WERI-Rb-1 (cell line): ENCODE measurements at places on chromosomes 1 and 21.
A peak's percentile ranks its signal among the peaks of the same experiment; 100 is the strongest.

DNA sequence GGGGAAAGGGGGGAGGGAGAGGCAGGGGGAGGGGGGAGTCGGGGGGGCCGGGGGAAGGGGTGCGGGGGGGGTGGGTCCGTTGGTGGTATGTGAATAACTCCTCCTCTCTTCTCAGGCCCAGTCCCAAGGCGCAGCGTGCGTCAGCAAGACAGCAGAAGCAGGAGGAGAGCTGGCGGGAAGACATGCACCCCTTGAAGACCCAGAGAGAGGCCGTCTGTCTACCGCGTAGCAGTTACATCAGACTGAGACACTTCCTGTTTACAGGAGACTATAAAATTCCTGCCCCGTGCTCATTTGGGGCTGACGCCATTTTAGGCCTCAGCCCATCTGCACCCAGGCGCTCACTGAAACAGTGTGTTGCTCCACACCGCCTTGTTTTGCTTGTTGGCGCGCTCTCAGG lies 55.3 kb downstream of the SETD4 start:
- no peak for DNase-seq

DNA sequence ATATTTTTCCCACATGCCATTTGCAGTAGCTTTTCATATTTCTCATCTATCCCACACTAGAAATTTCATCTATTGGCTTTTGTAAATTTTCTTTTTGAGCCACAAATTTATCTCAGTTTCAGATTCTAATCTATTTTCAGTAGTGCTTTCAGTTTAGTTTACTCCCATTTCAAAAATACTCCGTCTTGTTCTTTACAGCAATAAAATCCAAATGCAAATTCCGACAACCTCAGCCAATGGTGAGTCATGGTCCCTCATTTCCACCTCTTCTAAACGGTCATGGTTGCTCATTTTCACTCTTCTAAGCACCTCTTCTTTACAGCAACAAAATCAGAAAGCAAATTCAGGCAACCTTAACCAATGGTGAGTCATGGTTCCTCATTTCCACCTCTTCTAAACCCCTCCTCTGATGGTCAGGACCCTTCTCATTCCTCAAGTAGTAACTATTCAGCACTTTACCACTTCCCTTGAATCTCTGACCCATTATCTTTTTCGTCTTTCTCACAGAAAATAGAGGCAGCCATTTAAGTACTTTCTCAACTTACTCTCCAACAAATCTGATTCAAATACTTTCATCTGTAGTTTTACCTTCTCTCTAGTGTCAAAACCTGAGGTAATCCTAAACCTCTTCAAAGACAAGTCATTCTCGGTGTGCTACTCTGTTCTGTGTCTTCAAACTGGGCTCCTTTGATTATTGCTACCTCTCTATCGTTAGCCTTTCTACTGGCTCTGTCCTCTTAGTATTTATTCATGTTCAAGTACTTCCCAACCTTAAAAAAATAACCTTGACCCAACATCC lies 34.4 kb downstream of the C21orf91 start:
- no peak for DNase-seq

- DNase-seq = peak; percentile 49
Observed at GRCh38 chr1:111593403-111594305, 25.9 kb upstream of the RAP1A start.

DNA sequence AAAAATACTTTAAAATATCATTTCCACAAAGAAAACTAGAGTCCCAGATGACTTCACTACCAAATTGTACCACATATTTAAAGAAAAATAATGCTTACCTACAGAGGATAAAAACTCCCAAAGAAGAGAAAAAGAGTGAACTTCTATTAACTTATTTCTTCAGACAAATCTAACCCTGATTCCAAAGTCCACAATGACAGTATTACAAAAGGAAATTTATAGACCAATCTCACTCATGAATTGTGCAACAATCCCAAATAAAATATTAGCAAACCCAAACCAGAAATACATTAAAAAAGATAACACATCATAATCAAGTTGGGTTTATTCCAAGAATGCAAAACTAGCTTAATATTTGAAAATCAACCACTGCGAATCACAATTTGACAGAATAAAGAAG lies 161.4 kb upstream of the GALNT2 start:
- no peak for DNase-seq

DNA sequence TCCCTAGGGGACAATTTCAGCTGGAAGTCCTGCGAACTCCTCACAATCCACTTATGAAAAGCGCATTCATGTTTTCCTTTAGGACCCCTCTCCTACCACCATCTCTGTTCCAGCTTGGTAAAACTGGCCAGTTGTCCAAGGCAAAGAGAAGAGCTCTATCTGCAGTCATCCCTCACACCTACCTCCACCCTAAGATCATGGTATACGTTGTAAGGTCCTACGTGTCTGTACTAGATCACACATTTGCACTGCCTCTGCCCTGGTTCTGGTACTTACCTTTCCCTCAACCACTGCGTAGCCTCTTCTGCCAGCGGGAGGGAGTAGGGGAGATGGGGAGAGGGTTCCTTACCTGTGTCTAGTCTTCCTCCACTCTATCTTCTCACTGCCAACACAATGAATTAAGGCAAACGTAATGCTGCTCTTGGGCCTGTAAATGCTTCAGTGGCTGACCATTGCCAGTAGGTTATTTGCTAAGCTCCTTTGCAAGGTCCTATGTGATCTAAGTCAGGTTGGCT lies 739 bp upstream of the NUP133 start:
- DNase-seq = no peak

- no peak for DNase-seq
Observed at GRCh38 chr1:5704561-5705514, 287.4 kb downstream of the NPHP4 start.

DNA sequence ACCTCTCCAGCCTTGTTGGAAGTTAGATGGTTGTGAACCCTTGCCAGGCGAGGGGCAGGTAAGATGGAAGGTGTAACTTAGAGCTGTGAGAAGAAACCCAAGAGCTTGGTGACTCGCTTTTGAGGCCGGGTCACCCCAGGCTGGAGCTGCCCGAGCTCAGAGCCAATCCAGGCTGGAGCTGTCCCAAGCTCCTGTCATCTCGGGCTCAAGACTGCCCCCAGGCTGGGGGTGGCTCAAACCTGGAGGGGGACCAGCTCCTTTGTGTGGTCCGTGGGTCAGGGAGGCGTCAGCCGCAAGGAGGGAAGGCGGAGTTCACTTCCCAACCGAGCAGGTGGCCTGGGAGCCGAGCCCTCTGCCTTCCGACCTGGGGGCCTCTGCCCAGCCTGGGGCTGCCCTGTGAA lies 2.0 kb downstream of the HUNK start:
- DNase-seq = peak; percentile 50

DNA sequence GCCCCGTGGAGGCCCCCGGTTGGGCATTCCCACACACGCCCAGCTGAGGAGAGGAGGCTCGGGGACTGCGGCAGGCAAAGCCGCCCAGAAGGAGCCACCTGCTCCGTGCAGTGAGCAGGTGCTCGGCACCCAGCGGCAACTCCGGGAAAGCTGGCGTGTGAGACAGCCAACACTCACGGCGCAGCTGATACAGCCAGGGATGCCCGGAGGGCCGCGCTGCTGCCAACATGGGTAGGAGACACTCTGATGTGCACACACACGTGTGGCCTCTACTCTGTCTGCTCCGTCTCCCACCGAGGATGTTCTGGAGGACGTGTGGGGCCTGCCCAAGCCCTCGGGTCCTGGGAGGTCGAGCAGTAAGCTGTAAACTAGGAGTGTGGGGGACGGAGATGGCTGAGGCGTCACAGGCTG lies 12.9 kb downstream of the MORN1 start:
- DNase-seq = no peak

- no peak for DNase-seq
Observed at GRCh38 chr1:4972761-4973320, 318.4 kb downstream of the AJAP1 start.

- DNase-seq = no peak
Observed at GRCh38 chr1:72170246-72170645, 112.1 kb downstream of the NEGR1 start.

DNA sequence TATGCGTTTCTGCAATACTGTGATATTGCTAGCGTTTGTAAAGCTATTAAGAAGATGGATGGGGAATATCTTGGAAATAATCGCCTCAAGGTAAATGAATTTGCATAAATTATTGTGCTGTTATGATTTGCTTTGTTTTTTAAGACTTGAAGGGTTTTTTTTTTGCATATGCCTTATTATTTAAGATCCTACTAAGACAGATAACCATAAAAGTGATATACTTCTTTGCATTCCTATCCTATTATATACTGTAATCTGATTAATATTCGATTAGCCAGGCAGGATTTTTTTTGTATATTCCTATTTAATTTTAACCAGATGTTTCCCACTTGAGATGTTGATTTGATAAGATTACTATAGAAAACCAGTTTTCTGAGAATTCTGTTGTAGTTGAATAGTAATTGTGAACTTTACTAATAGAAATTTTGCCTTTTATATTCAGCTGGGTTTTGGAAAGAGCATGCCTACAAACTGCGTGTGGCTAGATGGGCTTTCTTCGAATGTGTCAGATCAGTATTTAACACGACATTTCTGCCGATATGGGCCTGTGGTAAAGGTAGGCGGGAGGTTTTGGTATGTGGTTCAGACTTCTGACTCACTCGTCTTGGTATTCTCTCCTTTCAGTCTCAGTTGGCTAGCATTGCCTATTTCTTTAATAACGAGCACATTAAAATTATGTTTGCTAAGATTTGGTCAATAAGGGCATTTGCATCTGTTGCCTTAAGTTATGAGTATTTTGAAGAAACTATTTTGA lies 56.8 kb downstream of the ZBTB17 start:
- no peak for DNase-seq

DNA sequence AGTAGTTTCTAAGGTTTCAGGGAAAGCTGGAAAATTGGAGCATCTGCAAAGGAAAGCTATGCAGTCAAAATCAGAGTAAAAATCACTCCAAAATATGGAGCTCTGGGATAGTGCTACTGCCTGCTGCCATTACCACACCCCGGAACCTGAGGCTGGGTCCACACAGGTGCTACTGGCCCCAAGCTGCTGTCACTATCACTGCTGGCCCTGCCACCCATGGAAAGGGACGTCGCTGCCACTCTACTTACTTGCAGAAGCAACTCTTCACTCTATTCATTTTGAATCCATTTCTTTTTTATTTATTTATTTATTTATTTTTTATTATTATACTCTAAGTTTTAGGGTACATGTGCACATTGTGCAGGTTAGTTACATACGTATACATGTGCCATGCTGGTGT lies 60.3 kb upstream of the RGS18 start:
- no peak for DNase-seq

DNA sequence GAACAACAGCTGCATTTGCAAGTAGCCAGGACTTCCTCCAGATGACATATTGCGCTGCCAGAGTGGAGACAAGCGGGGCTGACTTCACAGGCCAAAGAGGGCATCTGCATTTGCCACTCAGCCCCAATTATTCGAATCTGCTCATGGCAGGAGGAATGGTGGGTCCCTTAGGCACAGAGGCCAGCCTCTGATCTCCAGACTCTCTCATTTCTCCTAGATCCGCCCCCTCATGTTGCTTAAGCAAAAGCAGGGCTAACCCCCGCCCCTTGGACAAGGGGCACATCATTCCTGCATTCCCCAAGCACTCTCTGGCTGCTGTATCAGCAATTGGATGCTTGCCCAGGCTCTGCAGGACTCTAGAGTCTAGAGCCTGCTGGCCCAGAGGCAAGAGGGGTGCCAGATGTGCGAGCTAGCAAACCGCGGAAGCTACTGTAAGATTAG lies 262.4 kb downstream of the ST6GALNAC3 start:
- DNase-seq = no peak

GRCh38 chr1:37845786-37846185 lies 13.6 kb downstream of the MTF1 start:
- no peak for DNase-seq

- DNase-seq = no peak
Observed at GRCh38 chr1:198481661-198482060, 58.8 kb downstream of the ATP6V1G3 start.

GRCh38 chr1:229129301-229130027 lies 141.4 kb upstream of the RAB4A start:
- DNase-seq = no peak

DNA sequence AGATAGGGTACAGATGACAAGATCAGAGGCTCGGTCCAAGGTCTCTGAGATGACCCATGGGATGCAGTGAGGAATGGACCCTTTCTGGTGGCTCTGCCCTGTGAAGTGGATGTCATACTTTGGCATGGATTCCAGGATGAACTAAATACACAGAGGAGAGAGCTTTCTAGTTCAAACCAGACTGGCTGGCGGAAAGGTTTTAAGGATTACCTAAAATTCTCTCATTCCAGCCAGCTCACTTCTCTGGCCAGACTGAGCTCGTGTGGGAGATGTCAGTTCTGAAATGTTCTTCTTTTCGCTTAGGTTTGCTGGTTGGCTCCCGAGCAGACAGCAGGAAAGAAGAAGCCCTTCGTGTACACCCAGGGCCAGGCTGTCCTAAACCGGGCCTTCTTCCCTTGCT lies 6.2 kb downstream of the RNPEP start:
- DNase-seq = no peak

GRCh38 chr1:2412395-2412772 lies at the start of gene PEX10:
TSS of gene PEX10 (minus strand) at chr1:2412564. CDS start at chr1:2412502, 62 bp downstream.
- peak; percentile 98 for DNase-seq

DNA sequence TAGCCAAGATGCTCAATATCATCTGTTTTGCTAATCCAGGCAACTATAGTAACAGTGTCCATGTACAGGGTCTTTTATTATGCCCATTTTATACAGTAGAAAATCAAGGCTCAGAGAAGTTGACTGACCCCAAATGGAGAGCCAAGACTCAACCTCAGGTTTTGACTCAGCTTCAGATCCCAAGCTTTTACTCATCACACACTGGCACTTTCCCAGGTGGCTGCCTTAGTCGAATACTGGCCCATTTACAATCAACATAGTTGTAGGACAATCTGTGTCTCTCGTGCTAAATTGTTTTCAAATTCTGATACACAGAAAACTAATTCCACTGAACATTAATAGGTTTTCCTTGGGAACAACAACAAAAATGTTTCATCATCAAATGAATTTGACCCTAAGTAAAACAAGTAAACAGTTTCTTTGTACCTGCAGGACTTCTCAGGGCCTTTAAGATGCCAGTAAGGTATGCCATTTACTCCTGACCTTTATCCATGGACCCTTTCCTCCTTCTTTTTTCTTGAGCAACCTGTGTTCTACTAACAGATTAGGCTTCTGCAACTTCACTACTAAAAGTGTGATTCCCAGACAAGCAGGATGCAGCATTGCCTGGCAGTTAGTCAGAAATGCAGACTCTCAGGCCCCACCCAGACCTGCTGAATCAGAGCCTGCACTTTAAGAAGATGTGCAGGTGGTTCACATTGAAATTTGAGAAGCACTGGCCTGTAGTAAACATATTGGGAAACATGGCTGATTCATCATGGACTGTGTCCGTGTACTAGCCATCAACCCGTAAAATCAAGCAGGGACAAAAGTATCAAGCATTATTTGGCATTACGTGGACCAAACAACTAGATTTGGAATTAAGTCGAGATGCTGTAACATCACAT lies 128.8 kb downstream of the RRAGC start:
- DNase-seq = no peak
